ENCODE measurements at places on chromosomes 6 and 20.

DNA sequence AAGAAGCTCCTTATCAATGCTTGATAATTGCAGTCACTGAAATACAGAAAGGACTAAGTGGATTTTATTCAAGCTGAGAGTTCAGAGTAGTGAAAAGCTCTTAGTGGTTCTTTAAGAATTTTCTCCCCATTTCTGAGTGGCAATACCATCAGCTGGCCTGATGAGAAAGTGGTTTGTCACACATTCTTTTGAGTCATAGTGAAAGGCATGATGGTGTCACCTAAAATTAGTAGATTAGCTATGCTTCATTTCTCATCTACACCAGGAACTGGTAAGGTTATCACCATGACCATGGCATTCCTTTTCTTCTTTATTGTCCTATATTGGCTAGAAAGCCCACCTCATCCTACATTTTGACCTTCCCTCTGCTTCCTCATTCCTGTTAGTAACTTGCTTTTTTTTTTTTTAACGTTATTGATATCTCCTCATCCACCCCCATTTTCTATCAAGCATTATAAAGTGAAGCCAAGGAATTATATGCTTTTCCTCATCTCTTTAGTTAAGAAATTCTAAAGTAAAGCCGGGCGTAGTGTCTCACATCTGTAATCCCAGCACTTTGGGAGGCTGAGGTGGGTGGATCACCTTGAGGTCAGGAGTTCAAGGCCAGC is 67.4 kb upstream of the LOC128125822 start:
- no peak for DNase-seq

GRCh38 chr6:137202078-137202477 is 17.1 kb downstream of the IFNGR1 start:
- no peak for DNase-seq

DNA sequence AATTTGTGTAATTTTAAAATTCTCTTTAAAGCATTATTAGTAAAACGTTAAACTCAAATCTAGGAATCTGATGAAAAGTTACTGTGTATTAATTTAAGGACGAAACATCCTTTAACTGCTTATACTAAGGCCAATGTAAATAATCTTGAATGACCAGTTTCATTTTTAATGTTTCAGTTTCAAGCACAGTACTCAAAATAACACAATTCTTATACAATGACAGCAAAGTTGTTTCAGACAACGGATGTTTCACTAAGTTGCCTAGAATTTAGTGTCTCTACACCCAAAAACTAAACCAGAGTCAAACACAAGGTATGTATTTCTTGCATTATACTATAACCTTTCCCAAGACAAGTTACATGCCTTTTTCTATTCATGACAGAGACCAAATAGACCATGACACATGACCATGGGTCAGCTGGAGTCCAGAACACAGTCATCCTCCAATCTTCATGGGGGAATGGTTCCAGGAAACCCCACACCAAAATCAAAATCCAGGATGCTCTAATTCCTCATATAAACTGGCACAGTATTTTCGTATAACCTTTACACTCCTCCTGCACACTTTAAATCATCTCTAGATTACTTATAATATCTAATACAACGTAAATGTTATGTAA is 7.7 kb downstream of the PHIP start:
- DNase-seq, result peak; percentile 26

GRCh38 chr6:13695252-13695651 is 16.4 kb downstream of the RANBP9 start:
- peak; percentile 65 for DNase-seq

GRCh38 chr6:33443025-33443424 is 11.4 kb upstream of the ZBTB9 start:
- DNase-seq, result no peak

- no peak for DNase-seq
These were observed 230.6 kb downstream of the TSHZ2 start for GRCh38 chr20:53202777-53203176.

DNA sequence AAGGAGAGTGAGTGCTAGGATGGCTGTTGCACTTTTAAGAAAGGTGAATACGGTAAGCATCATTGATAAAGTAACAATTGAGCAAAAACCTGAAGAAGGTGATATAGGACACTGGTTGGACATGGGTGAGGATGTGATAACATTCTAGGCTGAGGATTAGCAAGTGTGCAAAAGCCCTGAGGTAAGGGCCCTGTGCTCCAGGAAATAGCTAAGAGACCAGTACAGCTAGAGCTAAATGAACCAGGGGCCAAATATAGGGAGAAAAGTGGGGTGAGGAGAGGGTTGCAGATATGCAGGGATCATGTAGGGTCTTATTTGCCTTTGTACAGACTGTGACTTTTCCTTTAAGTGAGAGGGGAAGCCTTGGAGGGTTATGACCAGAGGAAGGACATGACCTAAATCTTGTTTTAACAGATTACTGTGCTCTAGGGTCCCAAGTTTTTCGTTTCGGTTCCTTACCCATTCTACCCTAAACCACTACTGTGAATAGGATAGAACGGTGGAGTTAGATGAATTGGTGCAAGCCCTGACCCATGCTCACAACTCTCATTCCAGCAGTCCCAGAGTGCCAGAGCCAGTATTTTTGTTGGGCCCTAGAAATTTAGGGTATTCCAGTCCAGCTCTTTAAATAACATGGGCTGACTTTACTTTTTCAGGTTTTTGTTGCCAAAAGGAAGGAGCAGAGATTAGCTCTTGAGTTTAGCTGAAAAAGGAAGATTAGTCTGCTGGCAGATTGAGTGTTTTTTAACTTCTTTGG is 10.7 kb downstream of the MAPK14 start:
- DNase-seq, result no peak

DNA sequence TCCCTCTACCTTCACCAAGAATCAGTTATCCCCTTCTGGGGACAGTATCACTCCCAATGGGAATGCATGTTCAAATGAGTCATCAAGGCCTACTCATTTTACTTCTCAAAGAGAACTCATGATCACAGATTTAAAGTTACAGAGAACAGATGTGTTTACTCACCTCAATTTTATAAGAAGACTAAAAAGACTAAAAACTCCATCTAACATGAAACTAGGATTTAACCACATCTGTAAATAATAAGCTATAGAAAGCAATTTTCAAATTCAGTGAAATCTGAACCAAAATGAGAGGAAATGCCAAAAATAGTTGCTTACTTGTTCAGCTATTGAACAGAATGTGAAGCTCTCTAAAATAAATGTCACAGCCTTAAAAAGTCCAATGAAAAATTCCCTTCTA is 300.1 kb upstream of the KCNQ5 start:
- DNase-seq, result peak; percentile 73

GRCh38 chr6:132391391-132392269 is 9.6 kb downstream of the MOXD1 start:
- peak; percentile 96 for DNase-seq

DNA sequence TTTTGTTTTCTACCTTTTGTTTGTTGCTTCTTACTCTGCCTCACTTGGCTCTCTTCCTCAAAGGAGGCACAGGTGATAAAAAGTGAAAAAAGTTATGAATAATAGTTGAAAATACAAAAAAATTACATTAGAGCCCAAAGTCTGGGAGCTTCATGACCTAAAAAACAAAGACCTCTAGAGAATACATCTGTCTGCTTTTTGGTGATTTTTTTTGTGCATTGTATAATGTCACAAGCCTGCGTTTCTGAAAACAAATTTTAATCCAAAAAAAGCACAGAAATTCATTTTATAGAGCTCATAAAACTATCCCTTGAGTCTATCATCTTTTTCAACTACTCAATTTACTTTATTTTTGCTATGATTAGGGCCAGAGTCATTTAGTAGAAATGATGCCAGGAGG is 41.4 kb upstream of the ARHGAP18 start:
- DNase-seq, result no peak

GRCh38 chr20:11777387-11778205 is 140.1 kb upstream of the BTBD3 start:
- peak; percentile 40 for DNase-seq

DNA sequence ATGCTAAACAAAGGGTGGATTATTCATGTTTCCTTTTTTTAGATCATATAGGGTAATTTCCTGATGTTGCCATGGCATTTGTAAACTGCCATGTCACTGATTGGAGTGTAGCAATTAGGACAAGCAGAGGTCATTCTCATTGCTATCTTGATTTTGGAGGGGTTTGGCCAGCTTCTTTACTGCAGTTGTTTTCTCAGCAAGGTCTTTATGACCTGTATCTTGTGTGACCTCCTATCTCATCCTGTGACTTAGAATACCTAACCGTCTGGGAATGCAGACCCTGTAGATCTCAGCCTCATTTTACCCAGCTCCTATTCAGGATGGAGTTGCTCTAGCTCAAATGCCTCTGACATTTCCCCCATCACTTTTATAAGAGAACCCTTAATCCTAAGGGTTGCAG is 53.6 kb downstream of the CDS2 start:
- no peak for DNase-seq

- DNase-seq, result peak; percentile 98
These were observed 59.0 kb downstream of the RIN2 start for GRCh38 chr20:19817017-19817416.

- no peak for DNase-seq
These were observed 9.9 kb downstream of the ANKRD66 start for GRCh38 chr6:46756469-46757213.

All from IMR-90 (cell line).